ENCODE measurements at places on chromosomes 7 and 10.

- no peak for DNase-seq
These were observed 692.8 kb upstream of the LRRN3 start for GRCh38 chr7:110397927-110398660.

DNA sequence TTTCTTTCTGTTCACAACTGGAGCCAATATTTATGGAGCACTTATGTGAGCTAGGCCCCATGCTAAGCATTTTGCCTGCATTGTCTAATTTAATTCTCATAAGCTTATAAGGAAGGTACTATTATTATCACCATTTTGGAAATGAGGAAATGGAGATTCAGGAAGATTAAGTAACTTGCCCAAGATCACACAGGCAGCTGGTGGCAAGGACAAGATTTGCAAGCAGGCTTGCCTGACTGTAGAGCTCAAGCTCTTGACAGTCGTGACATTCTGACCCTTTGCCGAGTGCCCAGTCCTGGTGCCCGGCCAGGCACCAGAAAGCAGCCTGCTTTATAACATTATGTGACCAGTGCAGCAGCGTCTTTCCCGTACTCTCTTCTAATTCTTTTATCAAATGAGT, 38.2 kb downstream of the WNT2 start:
- DNase-seq, result no peak

- DNase-seq, result no peak
These were observed 493.4 kb upstream of the ZMIZ1 start for GRCh38 chr10:78575400-78575799.

- DNase-seq, result peak; percentile 28
These were observed 157.4 kb downstream of the ST7 start for GRCh38 chr7:117110480-117111315.

GRCh38 chr7:148967032-148967372, 61.3 kb downstream of the PDIA4 start:
- no peak for DNase-seq

DNA sequence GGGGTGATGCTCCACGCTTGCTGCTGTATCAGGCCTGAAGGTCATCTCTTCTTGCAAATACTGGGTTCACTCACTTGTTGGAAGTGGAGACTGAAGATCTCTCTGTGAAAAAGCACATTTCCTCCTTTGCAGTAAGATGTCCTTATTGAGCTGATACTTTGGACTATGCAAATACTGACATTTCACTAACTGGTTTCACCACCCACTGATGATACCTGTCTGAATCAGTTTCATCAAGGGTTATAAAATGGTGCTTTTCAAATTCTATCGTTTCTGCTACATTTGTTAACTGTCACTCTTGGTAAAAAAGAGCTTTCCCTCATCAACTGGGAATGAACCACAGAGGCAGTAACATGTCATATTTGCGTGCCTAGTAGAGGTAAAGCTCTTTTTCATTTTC, 35.5 kb downstream of the RAB19 start:
- DNase-seq, result no peak

GRCh38 chr10:126207851-126208250, 180.4 kb downstream of the ADAM12 start:
- no peak for DNase-seq

GRCh38 chr10:114708717-114709335, 50.8 kb upstream of the ABLIM1 start:
- DNase-seq, result no peak

GRCh38 chr7:73820013-73820412, 10.8 kb upstream of the CLDN4 start:
- no peak for DNase-seq

- DNase-seq, result no peak
These were observed 39.8 kb upstream of the ARL4A start for GRCh38 chr7:12647364-12648219.

- no peak for DNase-seq
These were observed 88.9 kb downstream of the CABCOCO1 start for GRCh38 chr10:61751599-61751998.

DNA sequence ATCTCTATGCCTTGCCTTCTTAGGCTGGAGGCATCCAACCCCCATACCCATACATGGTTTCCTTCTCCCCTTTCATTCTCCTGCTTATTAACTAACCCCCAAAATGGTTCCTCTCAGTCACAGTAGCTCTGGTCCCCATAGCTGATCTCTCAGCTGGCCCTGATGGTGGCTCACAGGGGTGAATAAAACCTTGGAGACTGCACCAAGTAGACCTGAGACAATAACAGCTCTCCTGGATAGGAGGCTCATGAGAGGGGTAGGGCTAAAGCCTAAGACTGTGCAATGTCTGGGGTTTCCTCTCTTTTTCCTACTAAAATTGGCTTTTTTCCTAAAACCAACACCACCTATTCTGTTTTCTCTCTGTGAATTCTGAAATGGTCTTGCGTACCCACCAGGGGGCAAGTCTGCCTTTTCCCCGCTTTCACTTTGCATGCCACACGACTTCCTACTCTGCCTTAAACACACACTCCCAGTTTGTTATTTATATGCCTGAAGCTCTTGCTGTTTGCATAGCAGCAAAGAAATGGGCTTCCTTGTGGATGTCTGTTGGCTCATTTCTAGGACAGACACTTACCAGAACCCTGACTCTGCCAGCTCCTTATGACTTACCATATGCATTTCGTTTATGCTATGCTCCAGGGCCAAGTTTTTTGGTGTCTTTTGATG, 18.4 kb upstream of the PON1 start:
- DNase-seq, result no peak

DNA sequence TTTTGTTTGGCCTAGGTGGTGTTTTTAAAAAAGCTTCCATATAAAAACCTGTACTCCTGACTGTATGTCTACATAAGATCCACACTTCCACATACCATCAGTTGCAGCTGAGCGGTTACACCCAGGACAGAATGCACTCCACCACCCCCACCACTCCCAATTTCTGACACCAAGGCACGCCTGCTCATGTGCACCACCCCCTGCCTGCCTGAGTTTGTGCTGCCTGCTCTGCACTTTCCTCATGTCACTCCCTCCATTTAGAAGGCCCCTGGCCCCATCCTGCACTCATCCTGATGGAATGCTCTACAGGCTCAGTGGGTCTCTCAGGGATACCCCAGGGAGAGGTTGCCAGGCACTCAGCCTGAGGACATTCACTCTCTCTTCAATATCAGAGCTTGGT, 6.5 kb downstream of the VPS41 start:
- DNase-seq, result no peak

- DNase-seq, result no peak
These were observed 216.0 kb upstream of the AGK start for GRCh38 chr7:141335164-141335563.

DNA sequence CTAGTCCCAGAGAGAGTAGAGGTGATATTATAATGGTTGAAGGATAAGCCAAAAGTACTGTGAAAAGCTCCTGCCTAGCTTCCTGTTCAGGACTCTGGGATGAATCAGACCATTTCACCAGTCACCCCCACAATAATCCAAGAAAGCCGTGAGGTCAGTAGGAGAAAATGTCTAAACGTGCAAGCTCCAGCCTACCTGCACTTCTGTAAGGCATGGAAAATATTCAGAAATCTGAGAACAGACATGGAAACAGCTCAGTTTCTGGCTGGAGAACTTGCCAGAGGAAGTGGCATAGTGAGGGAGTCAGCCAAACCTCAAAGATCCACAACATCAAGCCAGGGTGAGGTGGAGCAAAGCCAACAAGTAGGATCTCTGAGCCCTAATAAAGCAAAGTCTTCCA, 58.2 kb downstream of the ELAPOR2 start:
- no peak for DNase-seq

DNA sequence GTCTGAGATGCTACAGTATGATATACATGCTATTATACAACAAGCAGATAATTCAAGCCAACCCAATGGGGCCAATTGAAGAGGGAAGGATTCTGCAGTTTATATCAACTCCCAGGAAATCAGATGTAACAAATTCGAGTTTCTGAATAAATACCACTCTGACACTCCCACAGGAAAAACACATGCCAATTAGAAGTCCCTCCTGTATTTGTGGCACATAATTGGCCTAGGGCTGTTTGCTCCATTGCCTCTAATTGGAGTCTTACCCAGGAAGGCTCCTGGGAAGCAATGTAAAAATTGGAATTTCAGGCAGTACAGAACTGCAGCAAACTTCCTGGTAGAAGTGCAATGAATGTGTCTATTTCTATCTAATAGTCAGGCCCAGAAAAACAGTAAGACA, 4.7 kb downstream of the PPA1 start:
- DNase-seq, result no peak

GRCh38 chr7:127932496-127932895, 98.7 kb downstream of the LRRC4 start:
- no peak for DNase-seq

DNA sequence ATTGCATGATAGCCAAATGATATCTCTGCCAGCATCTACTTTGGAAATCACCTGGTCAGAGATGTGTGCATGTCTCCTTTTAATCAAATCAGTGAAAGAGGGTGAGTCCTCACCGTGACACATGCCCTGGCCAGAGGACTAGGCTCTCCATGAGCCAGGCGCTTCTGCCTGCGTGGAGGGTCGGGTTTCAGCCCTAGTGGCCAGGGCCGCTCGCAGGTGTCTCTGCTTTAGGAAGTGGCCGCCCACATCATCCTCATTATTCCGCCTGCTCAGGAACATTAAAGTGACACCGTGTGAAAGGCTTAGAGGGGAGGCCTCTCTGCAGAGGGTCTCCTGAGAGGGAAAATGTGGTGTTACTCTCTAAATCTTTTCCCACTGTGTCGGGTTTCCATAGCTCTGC, 173.6 kb upstream of the PRKCQ start:
- DNase-seq, result no peak

GRCh38 chr10:47241946-47242867, 57.8 kb upstream of the GDF10 start:
- DNase-seq, result no peak

GRCh38 chr7:150368096-150368883, at the start of gene REPIN1:
Gene REPIN1 (plus strand): TSS chr7:150368822. CDS start chr7:150369712, 890 bp downstream.
- DNase-seq, result peak; percentile 95

DNA sequence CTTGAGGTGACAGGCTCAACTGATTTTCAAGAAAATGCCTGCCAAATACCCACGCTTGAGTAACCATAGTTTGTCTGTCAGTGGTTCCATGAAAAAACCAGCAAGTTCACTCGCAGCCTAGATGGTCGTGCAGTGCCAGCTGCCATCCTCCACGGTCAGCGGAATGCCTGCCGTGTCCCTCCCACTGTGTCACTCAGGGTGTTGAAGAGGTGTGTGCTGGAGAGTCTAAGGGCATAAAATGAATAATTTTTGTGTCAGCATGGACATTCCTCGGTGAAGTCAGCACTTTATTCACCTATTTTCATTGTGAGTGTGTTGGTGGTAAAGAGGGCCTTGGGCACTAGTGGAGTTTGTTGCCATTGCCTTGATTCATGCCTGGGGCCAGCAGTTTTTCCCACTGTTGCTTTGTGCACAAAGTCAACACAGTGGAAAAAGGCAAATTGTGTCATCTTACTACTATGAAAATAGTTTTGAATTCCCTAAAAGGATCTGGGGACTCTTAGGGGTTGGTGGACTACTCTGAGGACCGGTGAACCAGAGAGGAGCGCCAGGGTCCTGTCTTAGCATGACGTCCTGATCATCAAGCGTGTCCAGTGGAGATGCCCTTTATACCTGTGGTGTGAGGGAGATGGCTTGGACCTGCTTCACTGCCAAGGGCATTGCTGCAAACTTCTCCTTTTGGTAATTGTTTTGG, 17.6 kb downstream of the MINDY4 start:
- DNase-seq, result no peak

GRCh38 chr10:34124522-34125035, 690.5 kb downstream of the PARD3 start:
- no peak for DNase-seq

DNA sequence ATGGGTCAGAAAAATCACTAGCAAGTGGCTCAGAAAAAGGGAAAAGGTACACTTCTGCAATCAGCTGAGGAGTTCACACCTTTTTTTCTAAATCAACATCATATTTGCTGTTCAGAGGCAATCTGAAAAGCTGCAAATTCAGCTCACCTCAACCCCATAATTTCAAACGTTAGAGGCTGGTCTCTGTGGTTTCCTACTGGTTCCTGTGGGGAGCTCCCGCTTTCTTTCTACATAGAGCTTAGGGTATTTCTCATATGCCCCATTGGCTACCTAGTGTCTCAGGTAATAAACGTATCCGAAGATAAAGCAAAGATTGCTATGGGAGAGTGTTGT, 5.2 kb upstream of the ZNF22 start:
- DNase-seq, result peak; percentile 38

DNA sequence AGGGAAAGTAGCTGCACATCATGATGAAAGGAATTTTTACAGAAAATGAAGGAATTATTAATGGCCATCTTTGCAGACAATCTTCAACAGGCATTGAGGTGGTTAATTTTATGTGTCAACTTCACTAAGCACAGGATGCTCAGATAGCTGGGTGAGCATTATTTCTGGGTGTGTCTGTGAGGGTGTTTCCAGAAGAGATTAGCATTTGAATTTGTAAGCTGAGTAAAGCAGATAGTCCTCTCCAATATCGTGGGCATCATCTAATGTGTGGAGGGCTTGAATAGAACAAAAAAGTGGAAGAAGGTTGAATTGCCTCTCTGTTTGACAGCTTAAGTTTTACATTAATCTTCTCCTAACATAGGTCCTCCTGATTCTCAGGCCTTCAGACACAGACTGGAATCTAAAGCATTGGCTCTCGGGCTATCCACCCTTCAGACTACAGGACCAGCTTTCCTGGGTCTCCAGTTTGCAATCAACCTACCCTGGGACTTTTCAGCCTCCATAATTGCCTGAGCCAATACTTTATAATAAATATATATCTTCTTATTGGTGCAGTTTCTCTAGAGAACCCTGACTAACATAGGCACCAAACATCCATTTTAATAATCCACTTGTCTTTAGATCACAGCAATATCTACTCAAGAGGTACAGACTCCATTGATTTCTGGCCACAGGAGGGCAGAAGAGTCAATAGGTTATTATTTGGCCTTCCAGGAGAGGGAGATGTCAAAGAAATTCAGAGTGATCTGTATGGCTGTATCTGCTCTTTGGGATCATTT, 10.5 kb upstream of the CRPPA start:
- DNase-seq, result peak; percentile 36

GRCh38 chr10:91932737-91933136, 9.2 kb downstream of the BTAF1 start:
- no peak for DNase-seq

DNA sequence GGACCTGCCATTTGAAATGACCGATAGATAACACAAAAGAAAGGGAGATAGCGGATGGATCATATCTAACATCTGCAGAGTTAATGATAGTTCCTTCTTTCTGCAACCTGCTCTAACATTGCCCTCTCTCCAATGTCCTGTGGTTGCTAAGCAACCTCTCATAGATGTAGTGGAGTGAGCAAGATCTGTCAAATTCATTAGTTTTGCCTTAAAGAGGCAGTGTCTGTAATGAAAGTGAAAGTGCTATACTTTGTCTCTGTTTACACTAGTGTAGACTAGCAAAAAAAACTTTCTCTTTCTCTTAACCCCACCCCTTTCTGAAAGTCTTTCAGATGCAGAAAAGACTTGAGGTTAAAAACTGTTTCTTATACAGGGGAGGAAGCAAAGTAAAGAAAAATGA, 1196.9 kb downstream of the SORCS3 start:
- no peak for DNase-seq

DNA sequence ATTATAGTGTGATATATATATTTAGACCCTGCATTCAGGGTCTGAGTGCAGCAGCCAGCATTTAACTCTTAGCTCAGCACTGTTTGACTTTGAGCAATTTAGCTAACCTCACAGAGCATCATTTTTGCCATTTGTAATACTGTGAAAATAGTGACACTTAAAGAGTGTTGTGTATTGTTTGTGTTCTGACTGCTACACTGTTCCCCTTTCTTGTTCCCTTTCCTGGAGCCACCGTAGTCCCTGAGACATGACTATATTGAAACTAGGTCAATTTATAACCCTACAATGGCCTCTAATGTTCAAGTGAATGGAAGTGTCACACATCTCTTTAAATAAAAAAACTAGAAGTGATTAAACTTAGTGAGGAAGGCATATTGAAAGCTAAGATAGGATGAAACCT, 20.3 kb upstream of the CD36 start:
- DNase-seq, result no peak
